ENCODE measurements at places on chromosomes 3 and 15. TPM values are rescaled to one million over a fixed set of nuclear protein-coding genes. Genes with fewer than 3 reads are reported as not detected.

RTF1 gene
- total RNA-seq, result 26.3 TPM

ADAMTS7 gene
- total RNA-seq, result 4.3 TPM

PODXL2 gene
- total RNA-seq, result 0.43 TPM

STAC gene
- not detected for total RNA-seq

MASP1 gene
- not detected for total RNA-seq

PRTG gene
- total RNA-seq, result not detected

TGM4 gene
- total RNA-seq, result not detected

ISLR2 gene
- total RNA-seq, result not detected

CKMT1A gene
- total RNA-seq, result not detected

TIMP4 gene
- total RNA-seq, result not detected

SPINK8 gene
- not detected for total RNA-seq

SHISA5 gene
- 64.0 TPM for total RNA-seq

TNNC1 gene
- 6.6 TPM for total RNA-seq

FBN1 gene
- total RNA-seq, result 0.52 TPM

NDN gene
- 0.27 TPM for total RNA-seq

C3orf49 gene
- not detected for total RNA-seq

OR5K2 gene
- not detected for total RNA-seq

LARP6 gene
- total RNA-seq, result not detected

IGSF10 gene
- not detected for total RNA-seq

IL17RE gene
- total RNA-seq, result 0.61 TPM

GOLGA8S gene
- 0.23 TPM for total RNA-seq

AADACL2 gene
- not detected for total RNA-seq

BMF gene
- total RNA-seq, result 11.6 TPM

GPD1L gene
- 13.6 TPM for total RNA-seq

PCSK6 gene
- total RNA-seq, result 2.1 TPM

PLIN1 gene
- 0.43 TPM for total RNA-seq

FBXL22 gene
- total RNA-seq, result 0.80 TPM

GPR176 gene
- 0.47 TPM for total RNA-seq

CAND2 gene
- 2.5 TPM for total RNA-seq

CFAP100 gene
- total RNA-seq, result not detected

CDC25A gene
- total RNA-seq, result 37.6 TPM

ECE2 gene
- not detected for total RNA-seq

CCDC9B gene
- total RNA-seq, result 1.6 TPM

SLC2A2 gene
- not detected for total RNA-seq

SOX14 gene
- not detected for total RNA-seq

PPM1L gene
- 2.1 TPM for total RNA-seq

AP2M1 gene
- total RNA-seq, result 288 TPM
